NCI-H1694 (cell line): ENCODE measurements at places on chromosomes 12 and 14.

DNA sequence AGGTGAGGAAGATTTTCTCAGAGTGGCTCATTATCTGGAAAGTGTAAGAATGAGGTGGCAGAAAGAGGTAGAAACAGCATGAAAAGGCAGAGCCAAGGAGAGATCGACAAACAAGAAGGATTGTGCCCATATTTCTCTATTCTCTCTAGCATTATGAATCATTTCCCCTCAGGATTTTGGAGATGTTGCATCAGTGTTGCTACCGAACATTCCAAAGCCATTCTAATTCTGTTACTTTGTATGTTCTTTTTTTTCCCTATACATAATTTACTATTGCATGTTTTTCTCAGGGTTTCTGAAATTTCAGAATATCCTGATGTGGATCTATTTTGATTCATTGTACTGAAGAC, 61.4 kb downstream of the KICS2 start:
- DNase-seq, result no peak

DNA sequence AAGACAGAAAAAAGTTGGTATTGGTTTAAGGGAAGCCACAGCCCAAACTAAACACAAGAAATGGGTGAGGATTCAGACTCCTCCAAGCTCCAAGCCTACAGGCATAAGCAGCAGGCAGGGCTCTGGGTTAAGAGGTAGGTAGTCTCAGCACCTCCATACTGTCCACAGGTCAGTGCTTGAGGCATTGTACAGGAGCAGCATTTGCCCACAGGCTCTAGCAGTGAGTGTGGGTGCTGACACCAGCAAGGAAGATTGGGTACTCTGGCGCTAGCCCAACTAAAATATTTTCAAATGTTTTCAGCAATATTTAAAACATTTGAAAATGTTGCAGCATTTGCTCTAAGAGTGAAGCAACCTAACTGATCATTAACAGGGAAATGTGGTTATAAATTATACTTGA, 33.1 kb downstream of the FERMT2 start:
- DNase-seq, result no peak

DNA sequence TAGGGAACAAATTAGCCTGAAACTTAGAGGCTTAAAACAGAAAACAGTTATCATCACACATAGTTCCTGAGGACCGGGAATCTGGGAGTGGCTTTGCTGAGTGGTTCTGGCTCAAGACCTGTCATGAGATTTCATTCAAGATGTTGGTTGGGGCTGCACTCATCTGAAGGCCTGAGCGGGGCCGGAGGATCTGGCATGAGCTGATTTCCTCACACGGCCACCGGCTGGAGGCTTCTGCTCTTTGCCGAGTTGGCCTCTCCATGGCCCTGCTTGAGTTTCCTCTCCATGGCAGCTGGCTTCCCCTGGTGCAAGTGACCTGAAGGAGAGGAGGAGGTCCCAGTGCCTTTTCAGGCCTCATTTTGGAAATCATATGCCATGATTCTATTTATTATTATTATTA, 128.1 kb downstream of the PAPOLA start:
- no peak for DNase-seq

DNA sequence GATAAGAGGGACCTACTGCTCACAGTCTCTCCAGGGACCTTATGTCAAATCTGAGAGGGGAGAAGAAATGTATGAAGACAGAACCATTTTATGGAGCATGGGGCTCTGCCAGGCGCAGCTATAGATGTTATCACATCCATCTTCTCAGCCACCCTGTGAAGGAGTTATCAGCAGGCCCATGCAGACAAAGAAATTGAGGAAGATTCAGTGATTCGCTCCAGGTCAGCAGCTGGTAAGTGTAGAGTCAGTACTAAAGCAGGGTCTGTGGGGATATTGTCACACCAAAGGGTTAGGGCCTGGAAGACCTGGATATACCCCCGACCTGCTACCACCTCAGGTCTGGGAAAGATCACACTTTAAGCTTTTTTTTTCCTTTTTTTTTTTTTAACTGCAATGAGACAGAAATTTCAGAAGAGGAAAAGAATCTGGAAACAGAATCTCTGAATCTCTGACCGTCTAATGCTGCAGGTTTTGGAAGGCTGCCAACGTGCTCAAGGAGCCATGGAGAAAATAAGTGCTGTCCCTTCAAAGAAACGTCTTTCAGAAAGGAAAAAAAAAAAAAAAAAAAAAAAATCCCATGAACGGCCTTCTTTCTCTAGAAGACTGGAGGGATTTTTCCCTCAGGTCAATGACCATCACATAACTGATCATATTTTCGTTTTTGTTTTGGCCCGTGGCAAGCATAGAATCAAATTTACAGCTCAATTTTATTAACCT, 73.3 kb upstream of the PLEKHG7 start:
- DNase-seq, result no peak

GRCh38 chr14:89040080-89040459, 215.6 kb downstream of the TTC8 start:
- no peak for DNase-seq

GRCh38 chr14:94559638-94560290, 1.5 kb upstream of the SERPINA4 start:
- no peak for DNase-seq

DNA sequence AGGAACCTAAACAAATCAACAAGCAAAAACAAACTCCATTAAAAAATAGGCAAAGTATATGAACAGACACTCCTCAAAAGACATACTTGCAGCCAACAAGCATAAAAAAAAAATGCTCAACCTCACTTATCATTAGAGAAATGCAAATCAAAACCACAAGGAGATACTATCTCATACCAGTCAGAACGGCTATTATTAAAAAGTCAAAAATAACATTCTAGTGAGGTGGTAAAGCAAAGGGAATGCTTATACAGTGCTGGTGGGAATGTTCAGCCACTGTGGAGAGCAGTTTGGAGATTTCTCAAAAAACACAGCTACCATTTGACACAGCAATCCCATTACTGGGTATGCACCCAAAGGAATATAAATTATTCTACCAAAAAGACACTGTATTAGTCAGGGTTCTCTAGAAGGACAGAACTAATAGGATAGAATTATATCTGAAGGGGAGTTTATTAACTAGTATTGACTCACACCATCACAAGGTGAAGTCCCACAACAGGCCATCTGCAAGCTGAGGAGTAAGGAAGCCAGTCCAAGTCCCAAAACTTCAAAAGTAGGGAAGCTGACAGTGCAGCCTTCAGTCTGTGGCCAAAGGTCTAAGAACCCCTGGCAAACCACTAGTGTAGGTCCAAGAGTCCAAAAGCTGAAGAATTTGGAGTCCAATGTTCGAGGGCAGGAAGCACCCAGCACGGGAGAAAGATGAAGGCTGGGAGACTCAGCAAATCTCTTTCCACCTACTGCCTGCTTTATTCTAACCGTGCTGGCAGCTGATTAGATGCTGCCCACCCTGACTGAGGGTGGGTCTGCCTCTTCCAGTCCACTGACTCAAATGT, 101.6 kb upstream of the KRAS start:
- no peak for DNase-seq

- DNase-seq, result no peak
These were observed 28.1 kb downstream of the MSRB3 start for GRCh38 chr12:65306366-65307168.

DNA sequence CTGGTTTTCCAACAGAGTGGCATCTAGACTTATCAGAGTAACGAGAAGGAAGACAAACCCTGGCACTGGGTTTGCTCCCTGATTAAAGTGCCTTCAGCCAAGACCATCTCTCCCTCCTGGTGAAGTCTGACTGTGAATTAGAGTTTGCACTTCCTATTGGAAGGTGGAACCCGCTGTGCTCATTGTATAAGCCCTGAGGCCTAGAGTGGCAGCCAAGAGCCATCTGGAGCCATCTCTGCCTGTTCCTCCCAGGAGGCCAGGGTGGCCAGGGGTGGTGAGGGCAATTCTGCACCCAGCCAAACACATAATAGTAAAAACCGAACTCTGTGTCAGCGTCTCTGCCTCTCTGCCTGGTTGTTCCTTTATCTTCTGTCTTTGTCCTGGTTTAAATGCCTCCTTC, 25.0 kb downstream of the MFAP5 start:
- DNase-seq, result no peak

- no peak for DNase-seq
These were observed 40.4 kb upstream of the DIO3 start for GRCh38 chr14:101520621-101521472.

DNA sequence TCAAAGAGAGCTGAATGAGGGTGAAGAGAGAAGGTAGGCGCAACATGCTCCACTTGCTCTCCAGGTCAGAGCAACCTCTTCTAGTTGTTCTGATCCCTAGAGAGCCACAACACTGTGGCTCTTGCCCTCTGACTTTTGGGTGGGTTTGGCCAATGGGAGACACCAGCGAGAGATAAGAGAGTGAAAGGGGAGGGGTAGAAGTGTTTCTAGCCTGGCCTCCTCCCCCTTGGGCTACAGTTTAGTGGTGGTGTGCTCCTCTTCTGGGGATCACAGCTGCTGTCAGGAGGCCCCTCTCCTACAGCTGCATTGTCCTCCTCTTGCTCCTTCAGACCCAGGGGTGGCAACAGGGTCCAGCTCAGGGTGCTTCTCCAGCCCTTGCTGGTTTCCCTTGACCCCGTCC, 454.8 kb downstream of the FUT8 start:
- no peak for DNase-seq

GRCh38 chr14:22122829-22123560, 449.4 kb upstream of the OR4E1 start:
- DNase-seq, result no peak

GRCh38 chr12:2284857-2285256, 232.1 kb downstream of the CACNA1C start:
- peak; percentile 93 for DNase-seq

DNA sequence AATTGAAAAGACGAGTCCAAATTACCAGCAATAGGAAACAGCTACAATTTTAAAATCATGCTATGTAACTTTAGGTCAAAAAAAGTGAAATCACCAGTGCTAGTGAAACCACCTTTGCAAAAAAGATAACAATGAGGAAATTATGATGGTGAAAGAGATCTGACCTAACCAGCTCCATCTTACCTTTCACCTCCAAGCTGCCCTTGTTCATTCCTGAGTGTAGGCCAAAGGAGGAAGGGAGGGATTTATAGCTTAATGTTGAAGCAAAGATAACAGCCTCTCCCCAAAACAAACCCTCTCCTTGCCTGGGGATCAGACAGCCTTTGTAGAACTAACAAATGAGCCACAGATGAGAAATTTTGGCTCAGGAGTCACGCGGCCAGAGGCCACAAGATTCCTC, 83.2 kb upstream of the EIF5 start:
- DNase-seq, result no peak

DNA sequence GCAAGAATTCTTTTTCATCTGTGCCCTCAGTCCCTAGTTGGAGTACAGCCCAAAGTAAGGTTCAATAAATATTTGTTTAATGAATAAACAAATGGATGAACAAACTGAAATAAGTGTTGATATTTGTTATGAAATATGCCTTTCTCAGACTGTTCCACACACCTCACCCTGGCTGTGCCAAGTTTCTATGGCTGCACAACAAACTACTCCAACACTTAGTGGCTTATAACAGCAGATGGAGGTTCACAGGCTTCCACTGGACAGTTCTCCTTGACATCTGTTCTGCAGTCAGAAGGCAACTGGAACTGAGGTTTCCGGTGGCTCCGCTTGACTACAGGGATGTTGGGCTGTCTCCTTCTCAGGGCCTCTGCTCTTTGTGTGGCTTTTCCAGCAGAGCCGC, 197.1 kb downstream of the RGS6 start:
- no peak for DNase-seq

DNA sequence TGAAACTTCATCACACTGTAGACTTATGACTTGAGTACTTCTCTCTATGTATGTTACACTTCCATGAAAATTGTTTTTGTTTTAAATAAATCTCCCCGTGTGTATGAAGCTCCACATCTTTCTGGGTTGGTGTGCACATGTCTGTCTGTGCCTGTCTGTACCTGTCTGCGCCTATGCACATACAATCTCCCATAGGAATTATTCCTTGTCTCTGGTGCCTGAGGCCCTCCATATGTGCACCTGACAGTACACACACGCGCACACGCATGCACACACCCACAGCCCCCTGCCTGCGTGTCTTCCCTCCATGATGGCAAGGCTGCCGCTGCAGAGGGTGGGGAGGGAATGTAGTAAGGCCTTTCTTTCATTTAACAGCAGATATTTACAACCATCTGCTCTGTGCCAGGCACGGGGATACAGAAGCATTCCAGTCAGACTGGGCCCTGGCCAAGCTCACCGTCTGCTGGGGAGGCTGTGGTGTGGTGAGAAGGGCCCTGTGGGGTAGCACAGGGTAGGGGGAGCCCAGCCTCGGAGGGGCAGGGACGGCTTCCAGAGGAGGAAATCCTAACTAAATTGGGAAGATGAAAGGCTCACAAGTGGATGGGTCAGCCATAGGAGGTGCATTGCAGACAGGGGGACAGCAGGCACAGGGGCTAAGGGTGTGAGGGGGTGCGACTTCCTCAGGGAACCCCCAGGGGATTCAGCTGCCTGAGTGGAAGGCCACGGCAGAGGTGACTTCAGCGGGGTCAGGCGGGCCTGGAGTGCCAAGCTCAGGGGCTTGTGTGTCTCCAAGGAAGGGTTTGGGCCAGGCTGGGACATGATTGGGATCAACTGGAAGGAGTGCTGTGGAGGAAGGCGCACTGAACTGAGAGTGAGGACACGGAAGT, 26.1 kb downstream of the KRT8 start:
- DNase-seq, result peak; percentile 76

DNA sequence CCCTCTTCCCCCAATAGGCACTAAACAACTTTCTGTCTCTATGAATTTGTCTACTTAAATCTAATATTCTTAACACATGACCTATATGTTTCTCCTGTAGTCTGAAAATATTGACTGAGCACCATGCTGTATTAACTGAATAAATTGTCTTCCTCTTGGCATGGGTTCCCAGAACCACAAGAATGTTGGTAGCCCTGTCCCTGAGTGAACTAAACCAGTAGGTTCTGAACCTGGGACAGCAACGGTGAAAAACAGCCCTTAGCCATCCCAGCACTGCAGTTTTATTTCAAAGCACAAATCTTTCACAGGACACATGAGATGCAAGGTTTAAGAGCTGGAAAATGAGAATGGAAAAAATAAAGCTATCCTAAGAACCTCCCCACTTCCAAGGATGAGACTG, 20.4 kb upstream of the HSP90B1 start:
- DNase-seq, result no peak

DNA sequence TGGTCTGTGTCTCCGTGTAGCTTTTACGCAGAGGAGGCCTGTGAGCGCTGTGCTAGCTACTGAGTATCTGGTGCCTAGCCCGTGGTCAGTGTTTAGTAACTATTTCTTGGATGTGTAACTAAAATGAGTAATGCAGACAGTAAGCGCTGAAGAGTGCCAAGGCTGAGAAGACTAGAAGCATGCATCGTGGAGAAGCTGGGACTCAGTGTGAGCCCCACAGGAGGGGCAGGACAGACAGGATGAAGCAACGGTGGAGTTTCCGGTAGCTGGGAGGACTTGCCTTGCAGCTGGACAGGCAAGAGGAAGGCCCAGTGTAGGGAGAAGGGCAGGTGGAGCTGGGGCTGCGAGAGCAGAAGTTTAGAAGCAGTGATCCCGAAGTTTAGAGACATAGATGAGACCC, 233.4 kb upstream of the FKBP4 start:
- DNase-seq, result no peak
